ENCODE measurements at places on chromosomes 13 and 19. TPM values are rescaled to one million over a fixed set of nuclear protein-coding genes. Genes with fewer than 3 reads are reported as not detected.
A peak's percentile ranks its signal among the peaks of the same experiment; 100 is the strongest.

Gene RAB3D
- 16.3 TPM for total RNA-seq

Gene MEIOSIN
- not detected for total RNA-seq

DNA sequence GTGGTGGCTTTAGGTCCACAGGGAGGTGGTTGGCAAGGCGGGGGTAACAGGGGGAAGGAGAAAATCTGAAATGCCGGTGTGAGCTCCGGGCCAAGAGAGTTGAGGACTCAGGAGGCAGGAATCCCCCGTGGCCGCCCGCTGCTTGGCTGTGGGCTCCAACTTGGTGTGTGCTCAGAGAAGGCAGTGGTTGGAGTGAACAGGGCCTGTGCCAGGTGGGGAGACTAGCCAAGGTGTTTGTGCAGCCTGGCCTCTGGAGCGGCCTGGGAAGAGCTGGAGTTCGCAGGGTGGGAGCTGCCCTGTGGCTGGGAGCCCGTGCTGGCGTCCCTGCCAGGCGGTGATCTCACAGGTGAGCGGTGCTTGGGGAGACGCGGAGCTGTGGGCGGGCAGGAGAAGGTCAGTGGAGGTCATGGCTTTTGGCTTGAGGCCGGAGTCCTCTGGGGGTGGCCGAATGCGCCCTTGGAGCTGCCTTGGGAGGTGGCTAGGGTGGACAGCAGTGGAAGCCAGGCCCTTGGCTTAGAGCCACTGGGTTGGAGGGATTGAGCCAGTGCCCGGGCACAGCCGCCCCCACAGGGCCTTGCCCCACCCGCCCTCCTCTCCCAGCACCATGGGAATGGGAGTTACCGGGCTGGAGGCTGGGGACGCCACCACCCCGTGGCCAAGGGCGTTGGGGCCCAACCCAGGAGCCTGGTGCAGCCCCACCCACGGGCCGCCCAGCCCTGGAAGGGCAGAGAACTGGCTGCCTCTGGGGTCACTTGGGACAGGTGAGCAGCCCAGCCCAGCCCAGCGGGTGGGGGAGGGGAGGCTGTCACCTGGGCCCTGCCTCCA is 7.1 kb upstream of the CIRBP start:
- DNase-seq: peak; percentile 82

GRCh38 chr13:32829676-32830335 is 186.4 kb upstream of the KL start:
- DNase-seq: peak; percentile 17

DNA sequence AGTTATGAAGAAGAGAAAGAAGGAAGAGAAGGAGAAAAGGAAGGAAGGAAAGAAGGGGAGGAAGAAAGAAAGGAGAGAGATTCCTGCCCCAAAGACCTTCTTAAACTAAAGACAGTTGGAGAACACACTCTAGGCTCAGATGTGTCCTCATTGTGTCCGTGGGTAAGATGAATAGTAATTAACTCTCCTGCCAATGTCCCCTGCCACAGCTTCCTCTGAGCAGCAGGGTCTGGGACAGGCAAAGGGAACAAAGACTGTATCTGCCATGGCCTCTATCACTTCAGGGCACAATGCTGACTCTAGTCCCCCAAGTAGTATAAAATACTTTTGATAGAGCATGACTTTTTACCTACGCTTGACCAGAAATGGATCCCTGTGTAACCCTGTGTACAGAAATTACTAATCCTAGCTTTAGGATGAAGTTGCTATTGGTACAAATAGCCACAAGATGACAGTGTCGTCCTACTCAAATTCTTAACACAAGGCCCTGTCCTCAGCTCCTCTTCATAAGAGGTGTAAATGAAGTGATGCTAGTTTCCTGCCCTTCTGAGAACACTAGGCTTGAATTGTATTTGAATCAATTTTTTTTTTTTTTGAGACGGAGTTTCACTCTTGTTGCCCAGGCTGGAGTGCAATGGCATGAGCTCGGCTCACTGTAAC is 186.2 kb upstream of the GPR12 start:
- DNase-seq: peak; percentile 86

DNA sequence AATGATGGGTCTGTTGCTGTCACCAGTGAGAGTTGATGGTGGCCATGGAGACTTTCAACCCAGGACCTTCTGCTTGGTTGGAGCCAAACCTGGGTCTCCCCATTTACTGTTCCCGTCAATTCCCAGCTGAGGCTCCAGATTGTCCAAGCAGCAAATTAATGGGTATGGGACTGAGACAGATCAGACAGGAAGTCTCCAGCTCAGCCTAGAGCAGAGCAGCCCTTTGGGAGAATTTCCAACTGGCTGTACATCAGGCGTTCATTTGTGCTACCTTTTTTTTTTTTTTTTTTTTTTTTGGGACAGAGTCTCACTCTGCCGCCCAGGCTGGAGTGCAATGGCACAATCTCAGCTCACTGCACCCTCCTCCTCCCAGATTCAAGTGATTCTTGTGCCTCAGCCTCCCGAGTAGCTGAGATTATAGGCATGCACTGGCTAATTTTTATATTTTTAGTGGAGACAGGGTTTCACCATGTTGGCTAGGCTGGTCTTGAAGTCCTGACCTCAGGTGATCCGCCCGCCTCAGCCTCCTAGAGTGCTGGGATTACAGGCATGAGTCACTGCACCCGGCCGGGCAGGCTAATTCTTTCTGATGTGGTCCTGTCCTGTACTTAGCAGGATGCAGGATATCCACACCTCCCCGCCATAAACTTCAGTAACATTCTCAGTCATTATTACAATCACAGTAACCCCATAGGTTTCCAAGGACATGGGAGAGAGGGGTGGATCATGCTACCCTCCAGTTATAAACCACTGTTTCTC is 9.3 kb downstream of the MAP3K10 start:
- DNase-seq: no peak

- no peak for DNase-seq
These were observed 108.3 kb downstream of the SLITRK5 start for GRCh38 chr13:87779426-87779825.
